Stimulated activated CD4-positive, alpha-beta T cell treated with anti-CD3 and anti-CD28 coated beads, Interleukin-1b, Interleukin-23, amount 100 ng/mL, for 1 hour (primary cell): ENCODE measurements at places on chromosomes 1 and 21.
A peak's percentile ranks its signal among the peaks of the same experiment; 100 is the strongest.

GRCh38 chr1:240109130-240109529 is 17.4 kb downstream of the FMN2 start:
- DNase-seq, result no peak

- DNase-seq, result no peak
Measured at GRCh38 chr1:18123467-18123992, 15.9 kb downstream of the IGSF21 start.

DNA sequence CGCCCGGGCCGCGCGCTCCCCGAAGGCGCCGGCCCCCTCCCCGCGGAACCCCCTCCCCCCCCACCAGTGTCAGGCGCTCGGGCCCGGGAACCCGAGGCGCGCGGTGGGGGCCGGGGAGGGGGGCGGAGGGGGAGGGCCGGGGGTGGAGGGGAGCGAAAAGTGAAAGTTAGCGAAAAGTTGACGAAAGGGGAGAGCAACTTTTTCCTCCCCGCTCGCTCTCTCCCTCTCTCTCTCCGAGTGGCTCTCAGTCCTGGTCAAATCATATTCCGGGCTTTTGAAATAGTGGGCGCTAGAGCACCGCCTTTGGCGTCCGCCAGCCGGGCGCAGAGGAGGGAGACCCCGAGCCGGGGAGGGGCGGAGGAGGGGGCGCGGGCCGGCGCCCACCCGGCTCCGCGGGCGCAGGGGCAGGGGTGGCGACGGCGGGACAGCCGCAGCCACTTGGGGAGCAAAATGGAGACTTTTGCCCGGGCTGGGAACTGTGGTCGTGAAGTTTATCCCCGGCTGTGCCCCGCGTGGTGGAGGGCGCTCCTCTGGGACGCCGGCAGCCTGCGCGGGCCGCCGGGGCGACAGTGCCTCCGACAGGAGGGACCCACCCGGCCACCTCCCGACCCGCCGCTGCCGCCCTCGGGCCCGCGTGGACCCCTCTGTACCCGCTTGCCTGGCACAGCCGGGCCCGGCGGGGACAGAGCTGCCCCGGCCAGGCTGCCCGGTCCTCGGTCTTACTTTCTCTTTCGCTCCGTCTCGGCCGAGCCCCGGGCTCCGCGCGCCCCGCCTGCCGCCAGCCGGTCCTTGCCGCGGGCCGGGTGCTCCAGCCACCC is 697 bp downstream of the PRDM16 start:
- no peak for DNase-seq

DNA sequence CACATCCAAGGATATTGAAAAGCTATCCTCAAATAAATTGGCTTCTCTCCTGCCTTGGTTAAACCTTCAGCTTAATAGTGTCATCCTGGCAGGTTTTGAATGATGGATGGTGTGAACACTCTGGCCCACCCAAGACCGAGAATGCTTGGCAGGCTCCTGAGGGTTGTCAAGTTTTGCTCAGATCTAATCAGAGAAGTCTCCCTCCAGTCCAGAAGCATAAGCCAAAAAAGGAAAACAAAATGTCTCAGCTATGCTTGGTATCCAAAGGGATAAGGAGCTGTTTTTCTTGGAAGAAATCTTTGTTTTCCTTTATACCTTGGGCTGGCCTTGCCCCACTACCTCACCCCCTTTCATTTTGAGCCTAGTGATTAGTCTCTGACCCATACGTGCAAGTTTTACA is 172.7 kb downstream of the CRB1 start:
- DNase-seq, result no peak

DNA sequence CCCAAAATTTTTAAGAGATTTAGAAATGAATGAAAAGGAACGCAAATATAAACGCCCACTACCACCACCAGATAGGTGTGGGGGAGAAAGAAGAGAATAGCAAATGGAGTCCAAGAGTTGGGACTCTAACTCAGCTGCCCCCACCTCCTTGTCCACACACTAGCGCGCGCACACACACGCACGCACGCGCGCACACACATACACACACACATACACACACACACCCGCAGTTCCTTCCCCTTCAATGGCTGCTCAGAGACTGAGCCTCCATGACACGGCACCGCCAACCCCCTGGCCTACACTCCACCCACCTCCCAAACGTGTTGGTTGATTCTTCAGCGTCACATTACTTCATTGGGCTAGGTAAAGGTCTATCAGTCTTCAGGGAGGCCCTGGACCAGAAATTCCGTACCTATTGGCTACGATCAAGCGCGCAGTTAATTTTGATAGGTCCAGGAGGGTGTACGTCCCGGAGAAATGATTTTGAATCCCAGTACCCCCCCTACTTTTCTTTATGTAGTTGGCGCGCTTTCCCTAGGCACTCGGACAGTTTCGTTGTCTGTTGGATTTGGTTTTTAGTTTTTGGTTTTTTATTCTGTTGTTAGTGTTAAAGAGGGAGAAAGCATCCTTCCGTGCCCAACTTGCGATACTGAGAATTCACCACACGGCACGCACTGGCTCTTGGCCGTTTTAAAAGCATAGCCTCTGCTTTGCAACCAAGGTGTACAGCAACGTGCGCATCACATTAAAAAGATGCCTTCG is at the start of gene ANP32E:
ANP32E (minus strand) TSS at position 261 of the 762 bp plus-strand sequence. CDS start 326 bp downstream, outside the sequence.
- DNase-seq, result peak; percentile 74

DNA sequence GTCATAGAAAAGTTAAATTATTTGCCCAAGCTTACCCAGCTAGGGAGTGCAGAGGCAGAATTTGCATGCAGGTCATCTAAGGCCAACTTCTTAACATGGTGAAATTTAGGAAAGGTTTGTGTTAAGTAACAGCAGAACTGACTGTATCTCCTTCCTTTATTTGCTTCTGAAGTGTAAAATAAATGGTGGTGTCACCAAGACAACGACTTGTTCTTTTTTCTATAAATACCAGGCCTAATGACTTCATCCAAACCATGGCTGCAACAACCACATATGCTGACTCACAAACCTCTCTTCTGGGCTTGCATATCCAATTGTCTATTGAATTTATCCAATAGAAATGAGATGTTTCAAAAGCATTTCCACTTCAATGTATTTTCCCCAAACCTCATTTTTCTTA is 19.1 kb downstream of the COL24A1 start:
- DNase-seq, result no peak

DNA sequence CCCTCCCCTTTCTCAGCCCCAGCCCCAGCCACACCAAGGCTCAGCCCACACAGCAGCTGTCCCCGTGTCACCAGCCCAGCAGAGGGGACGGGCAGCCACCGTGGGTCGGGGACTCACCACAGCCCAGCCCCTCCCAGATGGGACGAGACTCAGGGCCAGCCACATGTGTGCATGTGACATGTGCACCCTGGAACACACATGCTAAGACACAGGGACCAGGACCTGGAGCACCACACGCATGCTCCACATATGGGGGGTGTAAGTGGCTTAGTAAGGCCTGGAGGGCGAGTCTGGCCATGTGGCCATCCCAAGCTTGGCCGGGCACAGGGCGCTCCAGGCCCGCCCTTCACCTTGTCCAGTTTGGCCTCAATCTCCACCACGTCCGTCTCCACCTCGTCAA is 4.0 kb downstream of the ACAP3 start:
- DNase-seq, result no peak

DNA sequence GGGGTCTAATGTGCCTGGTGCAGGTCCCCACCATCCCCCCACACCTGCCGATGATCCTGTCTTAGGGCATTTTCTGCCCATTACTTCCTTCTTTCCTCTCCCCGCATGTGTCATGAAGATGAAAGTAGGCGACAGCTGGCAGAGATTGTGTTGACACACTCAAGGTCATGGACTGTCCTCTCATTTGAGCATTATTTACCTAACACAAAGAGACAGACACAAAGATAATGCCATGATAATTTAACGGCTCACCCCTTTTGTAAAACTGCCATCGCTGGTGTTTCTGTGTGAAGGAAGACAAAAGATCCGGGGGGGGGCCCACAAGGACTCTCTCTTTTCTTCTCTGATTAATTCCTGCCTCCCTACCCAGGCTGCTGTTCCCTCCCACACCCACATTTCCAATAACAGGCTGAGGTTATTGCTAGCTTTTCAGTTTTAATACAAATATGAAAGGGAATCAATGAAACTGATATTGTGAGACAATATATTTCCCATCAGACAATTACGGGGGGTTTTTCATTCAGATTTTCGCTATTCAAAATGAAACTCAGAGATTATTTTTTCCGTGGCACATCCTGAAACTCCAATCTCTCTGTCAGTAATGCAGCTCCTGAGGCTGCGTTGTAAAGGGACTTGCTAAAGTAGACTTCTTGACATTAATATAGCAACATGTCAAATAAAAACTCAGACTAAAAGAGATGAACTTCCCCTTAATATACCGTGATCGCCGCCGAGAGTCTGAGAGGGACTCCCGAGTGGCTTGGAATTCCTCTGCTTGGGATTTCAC is 561.1 kb downstream of the NPHP4 start:
- no peak for DNase-seq

DNA sequence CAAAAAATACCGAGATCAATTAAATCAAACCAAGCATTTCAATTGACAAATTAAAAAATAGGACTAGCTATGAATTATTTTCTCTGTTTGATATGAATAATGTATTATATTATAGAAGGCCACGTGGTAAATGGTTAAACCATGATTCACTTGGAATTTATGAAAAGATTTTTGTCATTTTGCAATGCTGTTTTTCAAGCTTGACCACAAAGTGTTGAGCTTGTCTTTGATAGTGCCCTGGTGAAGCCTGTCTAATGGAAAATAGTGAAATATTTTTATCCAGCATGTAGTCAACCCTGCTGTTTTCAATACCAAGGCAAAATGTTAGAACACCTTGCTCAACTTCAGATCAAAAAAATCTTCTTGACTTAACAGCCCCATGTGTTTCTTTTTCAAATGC is 288.0 kb upstream of the PRMT6 start:
- no peak for DNase-seq

DNA sequence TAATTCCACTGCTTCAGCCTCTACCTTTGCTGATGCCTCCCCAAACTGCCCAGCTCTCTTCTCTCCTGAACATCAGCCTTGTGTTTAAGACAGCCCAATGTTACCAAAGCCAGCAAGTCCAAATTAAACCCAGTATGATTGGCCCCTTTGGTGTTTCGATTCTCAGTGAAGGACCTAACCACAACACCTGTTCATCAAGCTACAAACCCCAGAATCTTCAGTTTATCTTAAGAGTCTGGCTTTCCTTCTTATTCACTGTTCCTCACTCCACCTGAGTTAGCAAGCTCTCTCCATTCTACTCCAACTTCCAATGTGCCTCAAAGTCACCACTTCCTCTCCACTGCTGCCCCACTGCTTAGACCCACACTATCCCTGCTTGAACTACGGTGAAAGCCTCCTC is 25.5 kb upstream of the ITPKB start:
- no peak for DNase-seq

DNA sequence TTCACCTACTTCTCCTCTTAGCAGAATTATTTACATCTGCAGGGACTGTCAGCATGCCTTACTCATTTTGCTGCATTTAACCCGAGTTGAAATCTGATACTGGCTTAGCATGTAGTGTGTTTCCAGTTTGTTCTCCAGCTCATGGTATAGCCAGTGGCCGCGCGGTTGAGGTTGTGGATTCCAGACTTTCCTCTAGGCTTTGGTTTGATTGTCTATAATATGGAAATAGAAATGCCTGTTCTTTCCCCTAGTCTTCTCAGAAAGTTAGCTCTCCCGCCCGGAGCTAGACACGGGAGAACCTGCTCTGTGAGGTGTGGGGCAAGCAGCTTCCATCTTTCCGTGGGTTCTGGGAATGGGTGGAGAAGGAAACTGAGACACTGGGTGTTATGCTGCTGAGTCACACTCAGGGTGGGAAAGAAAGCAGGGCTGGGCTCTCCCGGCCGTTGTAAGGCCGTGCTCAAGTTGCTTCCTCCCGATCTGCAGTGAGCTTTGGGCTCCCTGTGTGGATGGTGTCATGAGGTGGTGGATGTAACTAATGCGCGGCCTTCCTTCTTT is 206.8 kb upstream of the TMEM51 start:
- DNase-seq, result no peak

DNA sequence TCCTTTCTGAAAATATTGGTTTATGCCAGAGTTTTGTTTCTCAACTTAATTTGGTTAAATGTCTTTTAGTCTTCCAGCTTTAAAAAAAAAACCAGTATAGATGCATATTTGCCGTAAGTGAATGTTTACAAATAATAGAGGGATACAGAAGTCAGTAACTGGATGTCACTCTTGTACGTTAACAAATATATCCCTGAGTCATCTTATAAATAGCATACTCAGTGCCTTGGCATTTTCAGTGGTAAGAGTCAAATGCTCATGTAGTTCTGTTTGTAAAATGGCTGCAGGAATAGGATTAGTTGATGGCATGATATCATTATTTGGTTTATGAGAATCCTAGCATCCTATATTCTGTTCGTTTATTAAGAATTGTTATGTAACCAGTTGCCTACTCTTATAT is 55.4 kb downstream of the SPEN start:
- no peak for DNase-seq

GRCh38 chr1:232274236-232274855 is 355.6 kb downstream of the SIPA1L2 start:
- DNase-seq, result no peak

- DNase-seq, result no peak
Measured at GRCh38 chr1:16342331-16343062, 9.8 kb downstream of the FBXO42 start.

GRCh38 chr21:31022306-31022705 is 16.0 kb downstream of the KRTAP19-8 start:
- no peak for DNase-seq

DNA sequence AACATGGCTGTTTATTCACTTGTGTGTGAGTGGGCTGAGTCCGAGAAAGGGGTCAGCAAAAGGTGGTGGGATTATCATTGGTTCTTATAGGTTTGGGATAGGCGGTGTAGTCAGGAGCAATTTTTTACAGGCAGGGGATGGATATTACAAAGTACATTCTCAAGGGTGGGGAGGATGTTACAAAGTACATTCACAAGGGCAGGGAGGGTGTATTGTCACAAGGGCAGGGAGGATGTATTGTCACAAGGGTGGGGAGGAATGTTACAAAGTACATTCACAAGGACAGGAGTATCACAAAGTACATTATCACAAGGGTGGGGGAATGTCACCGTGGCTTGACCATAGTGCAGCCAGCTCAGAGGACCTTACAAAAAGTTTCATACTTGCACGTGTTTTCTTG is 31.1 kb upstream of the ITLN2 start:
- no peak for DNase-seq

- DNase-seq, result no peak
Measured at GRCh38 chr21:44724926-44725325, 13.6 kb upstream of the TSPEAR start.

GRCh38 chr1:161733526-161733925 is 12.2 kb downstream of the FCRLB start:
- no peak for DNase-seq

DNA sequence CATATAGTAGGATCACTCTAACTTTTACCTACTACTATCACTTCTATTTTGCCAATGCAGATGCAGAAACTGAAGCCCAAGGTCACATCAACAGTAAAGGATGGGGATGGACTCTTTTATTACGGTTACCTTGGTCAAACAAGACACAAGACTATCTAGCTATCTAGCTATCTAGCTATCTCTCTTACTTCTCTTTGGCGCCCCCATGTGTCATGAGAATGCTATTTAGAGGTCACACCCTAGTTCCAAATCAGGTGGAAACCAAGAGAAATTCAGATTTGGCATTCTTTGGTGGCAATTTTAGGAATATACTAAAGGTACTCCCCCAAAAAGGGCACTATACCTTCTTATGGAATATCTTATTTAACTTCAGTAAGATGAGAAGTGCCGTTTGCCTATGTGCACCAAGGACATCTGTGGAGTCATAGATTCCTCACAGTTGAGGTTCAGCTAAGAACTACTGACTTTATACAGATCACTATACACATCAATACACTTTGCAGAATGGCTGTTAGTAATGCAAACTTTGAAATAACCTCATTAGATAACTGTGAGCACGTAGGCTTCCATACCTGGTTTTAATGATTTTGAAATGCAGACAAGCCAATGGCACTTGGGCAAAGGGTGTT is 6.7 kb downstream of the ZNF648 start:
- peak; percentile 11 for DNase-seq

- no peak for DNase-seq
Measured at GRCh38 chr1:186974774-186975181, 146.0 kb downstream of the PLA2G4A start.
